Foreskin melanocyte (primary cell): ENCODE measurements at places on chromosomes 7 and 10.

DNA sequence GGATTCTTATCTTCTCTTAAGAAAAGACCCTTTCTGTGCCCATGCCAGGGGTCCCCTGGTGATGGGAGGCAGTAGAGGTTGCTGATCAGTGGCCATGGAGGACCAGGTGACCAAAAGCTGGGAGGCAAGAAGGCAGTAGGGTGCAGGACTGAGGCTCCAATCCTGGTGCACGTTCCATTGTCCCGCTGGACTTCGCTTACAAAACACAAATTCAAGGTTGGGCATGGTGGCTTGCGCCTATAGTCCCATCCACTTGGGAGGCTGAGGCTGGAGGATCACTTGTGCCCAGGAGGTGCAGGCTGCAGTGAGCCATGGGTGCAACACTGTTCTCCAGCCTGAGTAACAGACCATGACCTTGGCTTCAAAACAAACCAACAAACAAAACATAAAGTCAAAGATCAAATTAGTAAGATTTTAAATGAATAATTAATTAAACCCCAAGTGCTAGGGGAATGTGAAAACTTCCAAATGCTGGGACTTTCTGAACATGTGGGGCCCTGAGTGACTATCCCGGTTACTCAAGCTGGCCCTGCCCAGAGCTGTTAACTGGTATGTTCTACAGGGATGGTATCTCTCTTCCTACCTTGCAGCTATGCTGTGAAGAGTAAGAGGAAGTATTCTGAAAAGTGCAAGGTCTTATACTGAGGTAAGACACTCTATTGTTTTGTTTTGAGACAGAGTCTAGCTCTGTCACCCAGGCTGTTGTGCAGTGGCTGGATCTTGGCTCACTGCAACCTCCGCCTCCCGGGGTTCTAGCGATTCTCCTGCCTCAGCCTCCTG lies 97.6 kb downstream of the LYZL2 start:
- no peak for DNase-seq

DNA sequence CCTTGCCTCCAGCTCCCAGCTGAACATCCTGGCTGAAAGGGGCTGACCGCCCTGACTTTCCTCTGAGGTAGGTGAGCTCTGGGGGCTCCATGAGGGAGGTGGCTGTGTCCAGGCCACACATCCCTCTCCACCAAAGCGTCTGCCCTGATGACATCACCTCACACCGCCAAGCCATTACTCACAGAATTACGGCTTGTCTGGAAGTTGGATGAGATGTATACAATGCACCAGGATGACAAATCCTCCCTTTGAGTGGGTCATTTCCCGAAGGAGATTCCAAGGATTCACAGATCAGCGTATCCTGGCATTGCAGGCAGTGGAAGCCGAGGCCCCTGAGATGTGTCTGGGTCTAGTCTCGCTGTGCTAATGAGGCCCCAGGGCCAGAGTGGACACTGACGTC lies 15.1 kb upstream of the RET start:
- DNase-seq, result no peak

DNA sequence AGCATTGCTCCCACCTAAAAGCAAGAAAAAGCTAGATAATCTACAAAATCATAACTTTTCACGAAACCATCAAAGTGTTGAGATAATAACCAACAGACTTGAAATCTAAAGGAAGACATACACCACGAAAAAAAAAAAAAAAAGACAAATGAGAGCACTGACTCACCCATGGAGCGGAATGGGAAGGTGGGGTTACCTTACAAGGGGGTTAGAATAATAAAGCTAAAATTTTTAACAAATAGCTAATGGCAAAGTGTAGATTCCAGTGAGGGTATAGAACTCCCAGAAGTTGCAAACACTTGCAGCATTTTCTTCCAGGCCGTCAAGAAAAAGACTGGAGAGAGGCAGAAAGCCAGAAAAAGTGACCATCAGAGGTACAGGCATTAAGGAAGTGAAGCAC lies 27.2 kb downstream of the IPMK start:
- no peak for DNase-seq

GRCh38 chr7:2474224-2474623 lies 2.0 kb downstream of the GRIFIN start:
- no peak for DNase-seq

- no peak for DNase-seq
These were observed 12.5 kb upstream of the CUX1 start for GRCh38 chr7:101804967-101805366.

DNA sequence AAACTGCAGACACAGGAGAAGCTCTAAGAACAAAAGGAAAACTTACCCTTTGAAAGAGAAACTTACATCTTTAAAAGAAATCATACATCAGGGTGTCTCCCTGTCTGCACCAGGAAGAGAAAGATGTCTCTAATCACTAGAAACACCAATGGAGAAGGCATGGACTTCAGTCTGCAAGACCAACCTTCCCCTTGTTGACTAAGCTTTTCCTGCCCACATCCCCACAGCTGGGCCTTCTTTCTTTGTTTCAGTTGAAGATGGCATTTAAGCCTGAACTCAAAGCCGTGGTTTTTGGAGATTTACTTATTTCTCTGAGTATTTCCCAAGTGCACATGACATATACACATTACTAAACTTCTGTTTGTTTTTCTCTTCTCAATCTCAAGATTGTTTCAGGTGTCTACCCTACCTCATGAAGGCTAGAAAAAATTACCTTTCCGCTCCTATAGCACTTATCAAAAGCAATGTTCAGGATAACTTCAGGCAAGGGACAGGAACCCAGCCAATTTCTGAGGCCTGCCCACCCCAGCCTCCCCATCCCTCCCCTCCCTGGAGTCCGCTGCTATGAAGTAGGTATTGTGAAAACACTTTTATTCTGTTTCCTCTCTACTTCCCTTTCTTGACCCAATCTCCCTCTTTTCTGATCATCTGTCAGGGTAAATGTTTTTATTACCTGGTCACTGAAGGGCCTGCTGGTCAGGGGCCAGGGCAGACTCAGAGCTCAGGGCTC lies 2.8 kb upstream of the SLC29A3 start:
- DNase-seq, result no peak

GRCh38 chr7:103811997-103812396 lies 177.5 kb downstream of the RELN start:
- no peak for DNase-seq

DNA sequence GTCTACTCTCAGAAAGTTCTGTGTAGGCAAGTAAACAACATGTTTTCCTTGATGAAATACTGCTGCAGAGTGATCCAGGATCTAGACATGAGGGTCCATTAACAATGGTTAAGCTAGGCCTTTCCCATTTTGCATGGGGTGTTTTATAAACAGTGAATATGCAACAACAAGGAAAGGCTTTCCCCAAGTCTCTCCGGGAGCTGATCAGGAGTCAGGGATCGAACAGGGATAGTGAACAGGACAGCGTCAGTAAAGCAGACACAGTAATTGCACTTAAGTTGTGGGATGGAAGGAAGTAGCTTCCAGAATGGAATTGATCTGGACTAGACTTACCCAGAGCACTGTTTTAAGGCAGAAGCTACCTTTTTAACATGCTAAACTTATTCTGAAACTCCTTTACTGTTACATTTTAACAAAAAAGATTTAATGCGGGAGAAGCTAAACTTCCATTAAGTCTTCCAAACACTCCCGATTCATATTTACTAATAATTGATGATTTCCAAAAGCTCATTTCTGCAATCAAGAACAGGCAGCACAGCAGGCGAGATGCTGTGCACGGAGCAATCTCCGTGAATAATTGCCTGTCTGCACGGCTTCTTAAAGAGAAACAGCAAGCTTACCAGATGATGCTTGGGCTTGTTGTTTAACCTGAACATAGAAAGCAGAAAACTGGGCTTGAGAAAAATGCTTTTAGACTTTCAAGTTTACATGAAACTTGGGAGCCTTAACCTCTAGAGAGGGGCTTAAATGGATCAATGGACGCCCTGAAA lies 50.3 kb upstream of the DOCK1 start:
- DNase-seq, result no peak

GRCh38 chr10:132565516-132566209 lies 28.1 kb downstream of the INPP5A start:
- DNase-seq, result no peak
